ENCODE measurements at places on chromosomes 3 and 15. TPM values are rescaled to one million over a fixed set of nuclear protein-coding genes. Genes with fewer than 3 reads are reported as not detected.

- DNase-seq: no peak
Observed at GRCh38 chr3:128996726-128997125, 2.9 kb upstream of the CFAP92 start.

DNA sequence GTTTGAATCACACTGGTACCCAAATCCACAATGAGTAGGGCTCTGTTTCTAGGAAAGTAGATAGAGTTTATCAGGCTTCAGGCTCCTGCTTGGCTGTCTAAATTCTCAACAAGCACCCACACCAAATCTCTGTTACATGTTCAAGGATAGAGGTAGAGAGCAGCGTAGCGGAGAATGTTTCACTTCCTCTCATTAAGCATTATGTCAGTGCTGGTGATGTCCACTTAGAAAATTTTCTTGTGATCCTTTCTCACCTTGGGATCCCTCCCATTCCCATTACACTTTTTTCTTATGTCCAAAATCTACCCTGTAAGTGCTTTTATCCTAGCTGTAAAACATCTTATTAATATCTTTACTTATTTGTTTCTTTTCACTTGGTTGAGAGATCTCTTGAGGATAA lies 34.7 kb upstream of the GCSAM start:
- no peak for DNase-seq

GRCh38 chr3:107411056-107411455 lies 33.8 kb downstream of the CCDC54 start:
- no peak for DNase-seq

MKRN2OS gene
- total RNA-seq: 1.7 TPM

NSMCE3 gene
- 7.9 TPM for total RNA-seq

RPL15 gene
- 1,859 TPM for total RNA-seq

ATP2B2 gene
- 0.07 TPM for total RNA-seq

CLDN11 gene
- total RNA-seq: 2.4 TPM

Measured in progenitor cell of endocrine pancreas (in vitro differentiated cells).